ENCODE measurements at places on chromosomes 13 and 19. TPM values are rescaled to one million over a fixed set of nuclear protein-coding genes. Genes with fewer than 3 reads are reported as not detected.

Gene GRK1
- not detected for polyA plus RNA-seq

Gene NKG7
- polyA plus RNA-seq = 8.9 TPM

Gene HTR2A
- polyA plus RNA-seq = not detected

Gene MYH14
- not detected for polyA plus RNA-seq

Gene DZIP1
- polyA plus RNA-seq = not detected

Gene FFAR2
- not detected for polyA plus RNA-seq

Gene CGB3
- not detected for polyA plus RNA-seq

Gene KCTD4
- not detected for polyA plus RNA-seq

Gene CEACAM19
- polyA plus RNA-seq = not detected

Gene CRB3
- polyA plus RNA-seq = 6.5 TPM

Gene ZNF850
- polyA plus RNA-seq = 0.46 TPM

Gene ARRDC5
- 3.3 TPM for polyA plus RNA-seq

Gene SHD
- not detected for polyA plus RNA-seq

Gene CLIP3
- polyA plus RNA-seq = 5.2 TPM

Gene SOHLH2
- not detected for polyA plus RNA-seq

Gene LYL1
- 2.4 TPM for polyA plus RNA-seq

Gene SULT2A1
- not detected for polyA plus RNA-seq

Gene RASIP1
- polyA plus RNA-seq = 0.65 TPM

Gene KLK14
- polyA plus RNA-seq = not detected

Gene UCHL3
- 49.4 TPM for polyA plus RNA-seq

Gene ZNF880
- polyA plus RNA-seq = 43.9 TPM

Gene CGB1
- not detected for polyA plus RNA-seq

Gene ZNF44
- polyA plus RNA-seq = 32.2 TPM

Gene CLDND2
- not detected for polyA plus RNA-seq

Gene CGB5
- not detected for polyA plus RNA-seq

Gene FUT6
- not detected for polyA plus RNA-seq

Gene SCEL
- not detected for polyA plus RNA-seq

Gene SMIM24
- not detected for polyA plus RNA-seq

Gene NBEA
- 1.3 TPM for polyA plus RNA-seq

Gene CEACAM16
- polyA plus RNA-seq = not detected

Gene RNF113B
- not detected for polyA plus RNA-seq

Gene IL4I1
- not detected for polyA plus RNA-seq

Gene PGLYRP2
- 0.25 TPM for polyA plus RNA-seq

Gene LRRC4B
- polyA plus RNA-seq = not detected

Gene APOC1
- polyA plus RNA-seq = not detected

Gene FPR1
- 0.24 TPM for polyA plus RNA-seq

Gene IGFL3
- polyA plus RNA-seq = not detected

Gene ADGRE3
- polyA plus RNA-seq = not detected

Gene SLC25A42
- polyA plus RNA-seq = 19.6 TPM

Gene IL11
- not detected for polyA plus RNA-seq

Gene OR10H1
- polyA plus RNA-seq = not detected

Gene ELAVL3
- not detected for polyA plus RNA-seq

Gene KLK10
- not detected for polyA plus RNA-seq

Gene ZNF71
- 12.9 TPM for polyA plus RNA-seq

Gene ZNF726
- 2.5 TPM for polyA plus RNA-seq

Gene LMTK3
- polyA plus RNA-seq = 0.03 TPM

Gene NKPD1
- polyA plus RNA-seq = 0.41 TPM

Gene CNOT3
- 13.1 TPM for polyA plus RNA-seq

Gene EPSTI1
- polyA plus RNA-seq = 15.6 TPM

Gene IL27RA
- 76.4 TPM for polyA plus RNA-seq

Gene CEACAM7
- polyA plus RNA-seq = not detected

Gene CALM3
- polyA plus RNA-seq = 242 TPM

Gene CCL25
- not detected for polyA plus RNA-seq

Gene ASPDH
- polyA plus RNA-seq = not detected

Gene EID2B
- polyA plus RNA-seq = 6.3 TPM

Gene URAD
- polyA plus RNA-seq = not detected
